ENCODE measurements at places on chromosomes 1 and 21.

GRCh38 chr1:236057546-236057945, 7.3 kb downstream of the NID1 start:
- DNase-seq, result no peak

GRCh38 chr1:45880930-45881329, 77.5 kb downstream of the MAST2 start:
- no peak for DNase-seq

DNA sequence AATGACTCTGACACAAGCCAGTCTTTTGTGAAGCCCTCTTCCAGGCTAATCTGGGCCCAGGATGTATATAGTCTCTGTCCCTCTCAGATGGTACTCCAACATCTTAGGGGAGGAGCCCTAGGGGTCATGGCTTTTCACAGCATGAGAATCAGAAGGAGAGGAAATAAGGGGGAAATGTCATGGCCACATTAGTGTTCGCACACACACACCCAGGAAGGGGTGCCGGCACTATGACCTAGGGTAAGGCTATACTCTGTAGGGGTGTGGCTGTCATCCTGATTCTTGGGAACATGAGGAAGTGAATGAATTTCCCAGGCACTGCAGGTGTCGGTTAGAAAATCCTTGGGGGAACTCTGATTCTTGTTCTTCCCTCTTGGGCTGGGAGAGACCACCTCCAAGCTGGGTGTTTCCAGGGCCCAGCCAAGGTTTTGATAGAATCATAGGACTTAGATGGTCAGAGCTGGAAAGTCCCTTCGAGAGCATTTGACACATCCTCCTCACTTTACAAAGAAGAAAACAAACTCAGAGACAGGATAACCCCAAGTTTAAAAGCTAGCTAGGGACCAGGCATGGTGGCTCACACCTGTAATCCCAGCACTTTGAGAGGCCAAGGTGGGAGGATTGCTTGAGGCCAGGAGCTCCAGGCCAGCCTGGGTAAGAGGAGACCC, 22.0 kb downstream of the GFI1 start:
- no peak for DNase-seq

GRCh38 chr1:29186252-29186651, 4.6 kb upstream of the SRSF4 start:
- no peak for DNase-seq

GRCh38 chr1:155455588-155456195, 106.9 kb downstream of the ASH1L start:
- DNase-seq, result peak; percentile 69

All from BE2C (cell line).